ENCODE measurements at places on chromosomes 2 and 18. TPM values are rescaled to one million over a fixed set of nuclear protein-coding genes. Genes with fewer than 3 reads are reported as not detected.

DNA sequence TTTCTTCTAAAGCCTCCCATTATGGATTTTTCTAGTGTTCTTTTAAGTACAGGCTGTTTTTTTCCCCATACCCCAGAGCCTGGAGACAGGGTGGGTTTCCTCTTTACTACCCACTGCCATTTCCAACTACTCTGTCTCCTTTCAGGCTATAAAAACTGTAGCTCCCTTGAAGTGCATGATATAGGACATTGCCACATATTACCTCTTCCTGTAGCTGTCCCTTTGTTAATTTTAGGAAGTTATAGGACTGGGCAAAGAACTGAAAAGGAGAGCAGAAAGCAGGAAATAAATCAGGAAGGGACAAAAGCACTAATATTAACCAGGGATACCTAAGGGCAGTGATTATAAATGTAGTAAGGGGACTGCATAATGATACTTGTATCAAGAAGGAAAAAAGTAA, 54.1 kb downstream of the VIL1 start:
- DNase-seq: no peak

DNA sequence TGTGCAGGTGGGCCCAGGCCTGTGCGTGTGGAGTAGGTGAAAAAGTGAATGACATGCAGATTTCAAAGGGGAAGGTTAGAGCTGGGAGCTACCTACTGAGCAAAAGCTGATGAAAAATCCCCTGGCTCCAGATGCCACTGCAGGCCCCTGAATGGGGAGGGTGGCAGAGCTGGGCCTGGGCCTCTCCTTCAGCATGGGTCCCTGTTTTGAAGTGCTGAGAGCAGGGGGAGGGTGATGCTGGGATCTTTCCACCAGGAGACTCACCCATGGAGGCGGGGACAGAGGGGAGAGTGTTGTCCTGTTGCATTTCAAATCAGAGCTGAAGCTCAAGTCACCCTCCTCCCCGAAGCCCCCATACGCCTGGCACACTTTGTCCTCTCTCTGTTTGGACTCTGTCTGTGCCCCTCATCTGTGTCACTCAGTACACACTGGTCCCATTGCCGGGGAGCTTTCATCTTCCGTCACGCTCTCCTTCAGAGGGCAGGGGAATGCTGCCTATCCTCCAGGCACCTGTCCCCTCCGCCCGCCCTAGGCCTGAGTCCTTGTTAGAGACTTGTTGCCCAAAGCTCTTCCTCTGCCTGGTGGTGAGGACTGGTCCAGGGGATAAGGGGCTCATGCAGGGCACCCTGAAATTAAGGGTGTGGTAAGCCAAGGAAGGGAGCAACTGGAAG, 206.6 kb downstream of the HAUS1 start:
- DNase-seq: no peak

The HOXD1 gene
- 0.12 TPM for polyA plus RNA-seq

The EGR4 gene
- not detected for polyA plus RNA-seq

The LRP1B gene
- not detected for polyA plus RNA-seq

GRCh38 chr2:847669-848068, 103.0 kb upstream of the SNTG2 start:
- DNase-seq: no peak

The DSG1 gene
- polyA plus RNA-seq: not detected

- peak; percentile 51 for DNase-seq
These were observed 107.9 kb upstream of the IL1R2 start for GRCh38 chr2:101883860-101884259.

- peak; percentile 90 for DNase-seq
These were observed 184.3 kb downstream of the SH3BP4 start for GRCh38 chr2:235135990-235136561.

DNA sequence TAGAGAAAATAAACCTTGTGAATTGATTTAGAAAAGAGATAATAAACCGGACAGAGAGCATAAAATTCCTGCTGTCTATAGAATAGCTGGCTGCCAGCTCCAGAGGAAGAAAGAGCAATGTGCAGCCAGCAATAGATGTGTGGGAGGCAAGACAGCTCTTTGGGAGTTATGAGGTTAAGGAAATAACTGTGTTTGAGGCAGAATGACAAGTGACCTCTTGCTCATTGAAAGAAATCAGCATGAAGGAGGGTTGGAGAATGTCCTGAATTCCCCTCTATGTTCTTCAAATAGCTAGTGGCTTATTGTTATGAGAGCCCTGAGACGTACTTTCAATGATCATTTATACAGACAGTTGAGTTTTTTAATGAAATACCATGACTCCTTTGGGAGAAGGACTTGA, 1009.9 kb upstream of the NXPH2 start:
- DNase-seq: no peak

DNA sequence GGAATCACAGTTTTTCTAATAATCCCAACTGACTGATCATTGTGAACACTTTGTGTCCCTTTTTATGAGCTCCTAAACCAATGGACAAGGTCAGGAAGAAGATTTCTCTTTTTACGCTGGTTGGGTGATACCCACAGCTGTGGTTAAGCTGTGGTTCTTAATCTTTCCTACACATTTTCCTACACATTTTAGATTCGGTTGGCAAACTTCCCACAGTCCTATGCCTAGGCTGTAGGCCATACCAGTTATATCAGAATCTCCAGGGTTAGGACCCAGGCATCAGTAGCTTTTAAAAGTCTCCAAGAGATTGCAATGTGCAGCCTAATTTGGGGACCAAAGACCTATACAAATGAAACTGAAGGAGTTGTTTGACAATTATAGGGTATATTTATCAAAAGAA, 203.0 kb downstream of the SP3 start:
- DNase-seq: no peak

- DNase-seq: no peak
These were observed 332.3 kb downstream of the CLIP4 start for GRCh38 chr2:29447513-29447912.

The FAM117B gene
- 3.6 TPM for polyA plus RNA-seq

DNA sequence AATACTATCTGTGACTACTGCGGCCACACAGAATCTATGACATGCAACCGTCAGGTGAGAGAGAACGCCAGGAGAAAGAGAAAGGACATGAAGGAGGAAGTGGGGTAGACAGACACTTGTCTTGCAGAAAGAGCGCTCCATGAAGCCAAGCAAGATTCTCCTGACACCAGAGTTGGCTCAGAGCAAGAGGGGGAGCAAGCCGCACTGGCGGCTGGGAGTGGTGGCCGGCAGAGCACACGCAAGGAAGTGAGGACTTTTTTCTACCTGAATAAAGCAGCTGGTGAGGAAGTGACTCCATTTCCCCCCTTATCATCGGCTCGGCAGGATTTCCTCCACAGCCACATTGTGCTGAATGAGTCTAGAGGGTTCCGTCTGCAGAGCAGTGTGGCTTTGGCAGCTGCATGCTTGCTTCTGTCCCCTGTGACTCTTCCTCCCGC, 181.6 kb downstream of the BCL2 start:
- DNase-seq: no peak

DNA sequence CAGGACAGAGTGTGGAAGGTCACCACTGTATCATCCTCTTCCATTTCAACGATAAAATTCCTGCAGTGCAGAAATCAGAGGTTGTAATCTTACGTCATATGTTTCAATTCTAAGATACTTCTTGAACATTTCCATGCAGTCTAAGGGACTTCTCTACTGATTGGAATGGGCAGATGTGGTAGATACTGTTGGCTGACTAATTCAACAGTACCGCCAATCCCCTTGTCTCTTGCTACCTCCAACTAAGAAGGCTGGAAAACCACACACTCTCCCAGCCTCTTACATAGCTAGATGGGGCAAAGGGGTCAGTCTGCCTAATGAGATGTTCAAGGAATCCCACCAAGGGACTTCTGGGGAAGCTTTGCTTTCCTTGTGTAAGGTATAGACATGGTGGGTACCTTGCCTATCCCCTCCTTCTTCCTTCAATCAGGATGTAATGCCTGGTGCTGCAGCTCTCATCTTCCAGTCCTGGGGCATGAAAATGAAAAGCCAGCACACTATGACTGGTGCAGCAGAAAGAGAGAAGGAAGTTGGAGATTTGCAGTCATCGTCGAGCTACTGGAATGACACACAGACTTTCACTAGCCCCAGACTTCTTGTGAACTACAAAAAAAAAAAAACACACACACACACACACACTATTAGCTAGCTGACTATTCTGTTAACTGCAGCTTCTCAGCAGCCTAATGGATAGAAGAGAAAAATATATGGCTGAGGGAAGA, 84.1 kb downstream of the ALPK2 start:
- no peak for DNase-seq

GRCh38 chr2:15554525-15555218, 6.5 kb downstream of the NBAS start:
- DNase-seq: no peak

Data from A549 (cell line).